CD4-positive, alpha-beta T cell (primary cell): ENCODE measurements at places on chromosomes 7 and 10.

- DNase-seq, result no peak
Measured at GRCh38 chr7:96949766-96950165, 55.6 kb upstream of the DLX6 start.

DNA sequence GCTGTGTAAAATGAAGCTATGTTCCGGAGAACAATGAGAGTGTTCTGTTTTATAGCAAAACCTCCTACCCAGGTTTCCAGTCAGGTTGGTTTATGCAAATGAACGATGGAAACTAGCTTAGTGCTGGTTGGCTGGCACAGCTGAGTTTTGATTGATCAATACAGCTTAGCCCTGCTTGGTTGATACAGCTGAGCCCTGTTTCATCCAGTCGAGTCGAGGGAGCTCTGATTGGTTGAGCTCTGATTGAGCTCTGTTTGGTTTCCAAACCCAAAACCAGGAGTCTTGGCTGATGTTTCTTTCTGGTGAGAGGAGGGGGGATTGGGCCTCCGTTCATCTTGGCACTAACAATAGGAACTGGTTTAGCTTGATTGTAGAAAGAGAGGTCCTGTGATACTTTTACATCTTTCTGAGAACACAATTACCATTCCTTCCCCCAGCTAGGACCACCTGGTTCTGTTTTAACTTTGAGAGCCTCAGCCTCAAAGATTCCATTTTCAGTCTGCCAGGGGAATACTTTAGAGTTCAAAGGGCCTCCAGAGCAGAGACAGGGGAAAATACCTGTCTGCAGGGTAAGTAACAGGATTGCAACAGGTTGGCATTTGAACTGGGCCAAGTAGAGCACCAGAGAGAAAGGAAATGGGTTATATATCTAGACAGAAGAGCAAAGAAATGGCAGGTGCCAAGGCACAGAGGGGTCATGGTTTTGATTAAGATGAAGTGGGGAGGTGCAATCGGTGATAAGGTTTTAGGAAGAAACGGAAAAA is 210.9 kb downstream of the GRM8 start:
- no peak for DNase-seq

GRCh38 chr10:78218798-78219490 is 185.3 kb downstream of the RPS24 start:
- no peak for DNase-seq

DNA sequence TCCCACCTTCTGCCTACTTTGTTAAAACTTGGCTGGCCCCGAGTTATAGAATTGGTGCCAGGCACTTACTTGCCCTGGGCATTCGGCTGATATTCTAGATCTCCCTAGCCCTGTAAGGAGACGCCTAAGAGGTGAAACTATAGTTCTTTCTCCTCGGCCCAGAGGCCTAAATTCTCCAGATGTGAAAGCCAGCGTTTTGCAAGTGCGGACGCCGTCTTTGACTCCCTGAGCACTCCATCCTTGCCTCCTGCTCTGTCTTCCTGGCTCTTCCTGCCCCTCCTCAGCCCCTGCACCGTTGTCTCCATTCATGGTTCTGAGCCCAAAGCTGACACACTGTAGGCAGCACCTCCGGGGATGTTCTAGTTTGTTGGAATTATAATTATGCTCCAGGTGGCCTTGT is 11.2 kb downstream of the SMKR1 start:
- no peak for DNase-seq

GRCh38 chr7:70794962-70795361 is 337.0 kb upstream of the GALNT17 start:
- DNase-seq, result no peak

DNA sequence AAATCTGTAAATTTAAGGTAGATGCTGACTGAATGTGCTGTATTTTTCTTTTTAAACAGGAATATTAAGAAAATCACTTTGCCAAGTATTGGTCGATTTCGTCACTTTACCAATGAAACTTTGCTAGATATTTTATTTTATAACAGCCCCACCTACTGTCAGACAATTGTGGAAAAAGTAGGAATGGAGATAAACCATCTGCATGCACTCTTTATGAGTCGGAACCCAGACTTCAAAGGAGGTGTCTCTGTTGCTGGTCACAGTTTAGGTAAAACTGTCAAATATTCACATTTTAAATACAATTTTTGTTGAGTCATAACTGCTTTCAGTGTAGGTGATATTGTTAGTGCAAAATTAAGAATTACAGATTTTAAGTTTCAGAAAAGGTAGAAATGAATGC is 25.2 kb downstream of the SEC23IP start:
- no peak for DNase-seq

- no peak for DNase-seq
Measured at GRCh38 chr7:112515989-112516388, 35.2 kb downstream of the LSMEM1 start.

DNA sequence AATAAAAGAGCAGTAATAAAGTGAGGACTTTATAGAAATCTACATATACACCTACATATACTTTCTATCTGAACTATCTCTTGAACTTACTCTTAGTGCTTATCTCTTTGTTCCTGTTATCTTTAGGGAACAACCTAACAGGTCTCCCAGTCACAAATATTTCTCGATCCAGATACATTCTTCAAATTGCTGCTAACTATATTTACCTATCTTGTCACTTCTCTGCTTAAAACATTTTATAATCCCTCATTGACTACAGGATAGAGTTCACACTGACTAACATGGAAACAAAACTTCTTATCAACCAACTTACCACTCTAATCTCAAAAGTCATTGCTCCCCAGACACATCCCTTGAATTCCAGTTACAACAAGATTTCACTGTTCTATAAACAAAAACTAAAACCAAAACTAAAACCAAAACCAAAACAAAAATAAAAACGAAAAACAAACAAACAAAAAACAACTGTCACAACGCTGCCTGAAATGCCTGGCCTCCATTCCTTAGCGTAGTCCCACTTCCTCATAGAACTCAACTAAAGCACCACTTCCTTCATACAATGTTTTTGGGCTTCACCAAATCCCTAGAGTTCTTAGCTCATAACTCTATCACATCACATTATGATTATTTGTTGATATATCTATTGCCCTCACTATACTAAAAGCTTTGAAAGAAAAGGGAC is 134.7 kb downstream of the SEMA3D start:
- DNase-seq, result no peak

- no peak for DNase-seq
Measured at GRCh38 chr10:3104251-3104918, 37.0 kb downstream of the PFKP start.

GRCh38 chr10:51176976-51177695 is 102.8 kb downstream of the PRKG1 start:
- DNase-seq, result no peak

- no peak for DNase-seq
Measured at GRCh38 chr10:104218751-104219150, 13.4 kb downstream of the CFAP43 start.

DNA sequence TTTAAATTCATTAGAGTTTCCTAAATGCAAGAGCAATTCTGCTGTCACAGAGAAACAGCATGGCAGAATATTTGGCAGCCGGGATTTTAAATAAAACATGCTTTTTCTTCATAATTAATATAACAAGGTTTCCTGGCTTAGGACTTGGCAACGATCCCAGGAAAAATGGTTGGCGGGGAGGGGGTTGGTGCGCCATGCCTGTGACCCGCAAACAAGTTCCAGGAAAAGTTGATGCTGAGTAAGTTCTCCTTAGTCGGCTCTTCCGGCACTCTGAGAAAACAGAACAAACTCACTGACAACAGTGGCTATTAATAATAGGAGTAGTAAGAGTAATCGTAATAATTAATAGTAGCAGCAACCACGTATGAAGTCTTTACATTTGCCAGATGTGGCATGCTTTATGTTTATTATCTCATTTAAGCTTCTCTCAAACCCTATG is 4.6 kb downstream of the HABP2 start:
- no peak for DNase-seq

GRCh38 chr10:44733501-44734488 is 177.3 kb upstream of the TMEM72 start:
- no peak for DNase-seq

- no peak for DNase-seq
Measured at GRCh38 chr10:50286517-50286916, 35.2 kb upstream of the ASAH2 start.

DNA sequence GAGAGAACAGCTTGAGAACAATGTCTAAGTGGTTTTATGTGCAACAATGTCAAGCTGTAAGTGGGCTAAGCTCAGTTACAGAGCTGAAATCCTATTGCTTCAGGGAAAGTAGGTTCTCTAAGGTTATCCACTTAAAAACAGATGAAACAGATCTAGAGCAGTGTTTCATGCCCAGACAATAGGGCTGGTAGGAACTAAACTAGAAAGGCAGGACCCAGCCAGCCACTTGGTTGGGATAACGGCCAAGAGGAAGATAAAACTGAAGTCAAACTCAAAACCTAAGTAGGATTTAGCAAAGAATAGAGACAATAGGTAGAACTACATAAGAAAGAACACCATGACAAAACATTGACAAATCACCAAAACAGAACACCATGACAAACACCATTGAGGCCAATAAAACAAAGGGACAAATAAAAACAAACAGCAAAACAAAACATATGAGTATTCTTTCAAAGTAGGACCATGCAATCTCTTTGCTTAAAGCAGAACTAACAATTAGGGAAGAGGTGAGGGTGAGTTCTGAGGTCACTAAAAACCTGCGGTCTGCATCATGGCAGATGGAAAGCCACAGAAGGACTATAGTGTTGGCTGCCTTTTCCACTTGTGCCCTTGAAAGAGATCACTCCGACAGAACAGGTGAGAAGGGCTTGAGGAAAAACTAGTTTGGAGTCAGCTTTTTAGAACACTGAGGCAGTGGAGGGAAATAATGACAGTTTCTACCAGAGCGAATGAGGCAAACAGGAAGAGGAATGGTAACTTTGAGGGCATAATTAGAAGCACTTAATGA is 81.0 kb downstream of the HGF start:
- DNase-seq, result no peak

- no peak for DNase-seq
Measured at GRCh38 chr7:88243345-88243909, 23.6 kb upstream of the SRI start.

- DNase-seq, result no peak
Measured at GRCh38 chr7:46247664-46248063, 326.6 kb upstream of the IGFBP3 start.

DNA sequence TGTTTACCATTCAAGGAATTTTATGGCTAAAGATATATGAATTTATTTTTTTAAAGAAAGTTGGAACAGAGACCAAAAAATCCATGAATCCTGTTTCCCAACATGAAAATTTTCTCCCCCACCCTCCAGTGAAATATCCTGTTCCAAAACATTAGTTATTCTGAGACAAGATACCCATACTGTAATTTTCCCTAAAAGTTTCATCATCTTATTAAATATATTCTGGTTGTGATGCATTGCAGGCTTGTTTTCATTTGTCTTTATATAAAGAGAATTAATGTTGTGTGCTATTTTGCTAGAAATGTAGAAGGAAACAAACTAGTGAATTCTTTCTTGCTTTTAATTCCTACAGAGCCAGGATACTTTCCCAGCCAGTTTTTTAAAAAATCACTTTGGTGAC is 106.6 kb downstream of the EXOC4 start:
- DNase-seq, result no peak

DNA sequence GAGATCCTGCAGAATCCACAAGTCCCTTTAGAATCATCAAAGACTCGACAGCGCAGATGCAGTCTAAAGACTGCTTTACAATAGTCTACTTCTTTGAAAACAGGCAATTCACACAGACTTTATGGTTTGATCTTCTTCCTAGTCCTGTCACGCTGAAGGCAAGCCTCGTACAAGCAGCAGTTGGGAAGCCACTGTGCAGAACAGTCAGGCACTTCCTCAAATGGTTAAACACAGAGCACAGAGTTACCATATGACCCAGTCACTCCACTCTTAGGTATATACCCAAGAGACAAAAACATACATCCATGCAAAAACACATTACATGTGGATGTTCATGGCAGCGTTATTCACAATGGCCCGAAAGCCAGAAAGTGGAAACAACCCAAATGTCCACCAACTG is 41.4 kb downstream of the LRRC20 start:
- DNase-seq, result no peak

DNA sequence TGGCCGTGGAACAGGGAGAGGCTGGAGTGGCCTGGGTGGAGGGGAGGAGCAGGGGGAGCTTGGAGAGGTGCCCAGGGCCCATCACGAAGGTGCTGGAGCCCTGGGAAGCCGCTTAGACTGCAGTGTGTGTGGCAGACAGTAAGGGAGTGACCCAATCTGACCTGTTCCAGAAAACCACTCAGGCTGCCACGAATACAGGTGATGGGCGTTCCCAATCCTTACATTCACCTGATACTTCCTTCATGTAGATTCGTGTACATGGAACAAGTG is 161.7 kb downstream of the SVIL start:
- no peak for DNase-seq
